ENCODE measurements at places on chromosomes 7 and 10. TPM values are rescaled to one million over a fixed set of nuclear protein-coding genes. Genes with fewer than 3 reads are reported as not detected.

CAMK1D gene
- 34.1 TPM for polyA plus RNA-seq

CASD1 gene
- polyA plus RNA-seq = 19.0 TPM

GNG11 gene
- polyA plus RNA-seq = 1.3 TPM

ARMC3 gene
- not detected for polyA plus RNA-seq

SFRP5 gene
- polyA plus RNA-seq = not detected

KEL gene
- polyA plus RNA-seq = 0.48 TPM

CALML3 gene
- not detected for polyA plus RNA-seq

NUTM2B gene
- 0.56 TPM for polyA plus RNA-seq

C10orf88 gene
- 4.1 TPM for polyA plus RNA-seq

UCMA gene
- not detected for polyA plus RNA-seq

DNA sequence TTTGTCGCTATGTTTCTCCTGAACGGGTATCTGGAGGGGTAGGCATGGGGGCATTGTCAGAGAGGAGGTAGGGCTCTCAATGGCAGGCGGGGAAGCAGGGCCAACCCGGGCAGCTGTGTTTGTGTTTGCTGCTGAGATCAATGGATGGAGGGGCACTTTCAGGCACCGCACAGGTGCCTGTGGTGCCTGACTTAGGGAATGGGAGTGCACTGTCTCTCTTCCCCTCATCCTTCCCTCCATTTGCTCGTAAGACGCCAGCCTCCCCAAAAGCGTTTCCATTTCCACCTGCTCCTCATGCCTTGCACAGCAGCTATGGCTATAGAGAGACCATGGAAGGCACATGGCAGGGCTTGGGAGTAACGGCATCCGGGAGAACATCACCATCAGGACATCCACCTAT lies 615.9 kb upstream of the FOXK1 start:
- no peak overlapping the region for H3K4me3 ChIP-seq
- no peaks in the 10 kb centered on the region for H3K4me1 ChIP-seq
- DNase-seq = no peak

DNA sequence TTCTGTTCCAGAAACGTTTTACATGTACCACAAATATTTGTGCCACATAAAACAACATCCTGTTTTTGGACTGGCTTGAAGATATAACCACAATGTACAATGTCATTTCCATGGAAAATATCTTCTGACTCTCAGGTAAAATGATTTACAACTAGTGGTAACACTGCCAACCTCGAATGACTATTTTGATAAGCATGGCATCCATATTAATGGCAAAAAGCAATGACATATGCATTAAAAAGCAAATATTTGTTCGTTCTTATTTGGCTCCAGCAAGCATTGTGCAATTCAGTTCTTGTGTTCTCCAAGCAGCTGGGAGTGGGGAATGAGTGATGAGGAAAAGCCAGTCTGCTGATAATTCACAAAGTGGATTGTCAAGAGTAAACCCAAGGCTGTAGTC lies 289.0 kb downstream of the PLXDC2 start:
- no peaks in the 10 kb centered on the region for H3K4me1 ChIP-seq
- no peak overlapping the region for H3K27ac ChIP-seq
- H3K4me3 ChIP-seq = no peak overlapping the region
- no peaks in the 10 kb centered on the region for H3K27me3 ChIP-seq
- H3K36me3 ChIP-seq = no peaks in the 10 kb centered on the region

DNA sequence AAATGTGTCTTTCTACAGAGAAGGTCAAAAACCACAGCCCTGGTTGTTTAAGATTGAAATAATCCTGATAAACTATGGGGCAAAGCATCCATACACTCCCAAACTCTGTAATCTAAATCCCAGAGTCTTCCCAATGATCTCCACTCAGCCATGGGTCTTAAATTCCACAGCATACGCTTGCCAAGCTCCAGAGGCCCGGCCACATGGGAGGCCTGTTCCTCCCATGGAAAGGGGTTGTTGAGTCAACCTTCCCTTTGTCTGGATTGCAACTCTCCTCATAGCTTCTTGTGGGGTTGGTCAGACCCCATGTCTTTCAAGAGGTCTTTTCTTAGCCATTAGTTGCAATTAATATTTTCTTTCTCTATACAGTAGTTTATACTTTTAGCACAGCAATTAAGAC lies 718 bp upstream of the STEAP4 start:
- DNase-seq = no peak
- H3K4me3 ChIP-seq = no peak overlapping the region
- peaks cover 9% of the 10 kb centered on the region for H3K27me3 ChIP-seq

DNA sequence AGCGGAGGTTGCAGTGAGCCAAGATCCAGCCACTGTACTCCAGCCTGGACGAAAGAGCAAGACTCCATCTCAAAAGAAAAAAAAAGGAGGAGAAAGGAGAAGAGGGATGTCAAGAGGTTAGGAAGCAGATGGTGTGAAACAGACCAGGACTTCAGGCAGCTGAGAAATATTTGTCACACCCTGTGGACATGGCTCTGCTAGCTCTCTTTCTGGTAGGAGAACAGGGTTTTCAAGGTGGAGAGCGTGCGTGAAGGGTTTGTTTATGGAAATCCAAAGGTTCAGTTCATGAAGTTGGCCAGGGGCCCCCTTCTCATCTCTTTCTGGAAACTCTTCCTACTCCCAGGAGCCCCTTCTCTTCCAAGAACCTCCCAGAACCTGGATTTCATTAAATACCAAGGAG lies 110.8 kb upstream of the GALNT17 start:
- H3K4me1 ChIP-seq = no peaks in the 10 kb centered on the region
- no peaks in the 10 kb centered on the region for H3K36me3 ChIP-seq
- no peak for DNase-seq

DNA sequence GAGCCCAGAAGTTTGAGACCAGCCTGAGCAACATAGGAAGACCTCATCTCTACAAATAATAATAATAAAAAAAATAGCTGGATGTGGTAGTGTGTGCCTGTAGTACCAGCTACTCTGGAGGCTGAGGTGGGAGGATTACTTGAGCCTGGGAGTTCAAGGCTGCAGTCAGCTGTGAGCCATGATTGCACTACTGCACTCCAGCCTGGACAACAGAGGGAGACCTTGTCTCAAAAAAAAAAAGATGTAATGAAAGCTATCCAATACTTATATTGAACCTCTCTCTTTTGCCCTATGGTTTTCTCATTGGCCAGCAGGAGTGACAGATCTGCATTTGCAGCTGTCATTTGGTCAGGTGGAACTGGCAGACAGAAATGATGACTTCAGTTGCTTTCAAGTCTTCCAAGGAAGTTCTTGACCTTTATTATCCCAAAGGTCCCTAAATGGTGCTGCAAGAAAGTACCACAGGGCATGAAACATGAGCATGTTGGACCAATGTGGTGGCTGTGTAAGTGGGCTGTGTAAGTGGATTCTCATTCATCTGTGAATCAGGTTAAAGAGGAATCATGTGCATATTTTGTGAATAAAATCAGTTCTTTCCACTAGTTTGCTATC lies 99.4 kb downstream of the CALD1 start:
- H3K36me3 ChIP-seq = no peaks in the 10 kb centered on the region
- H3K4me1 ChIP-seq = no peaks in the 10 kb centered on the region
- DNase-seq = no peak

DNA sequence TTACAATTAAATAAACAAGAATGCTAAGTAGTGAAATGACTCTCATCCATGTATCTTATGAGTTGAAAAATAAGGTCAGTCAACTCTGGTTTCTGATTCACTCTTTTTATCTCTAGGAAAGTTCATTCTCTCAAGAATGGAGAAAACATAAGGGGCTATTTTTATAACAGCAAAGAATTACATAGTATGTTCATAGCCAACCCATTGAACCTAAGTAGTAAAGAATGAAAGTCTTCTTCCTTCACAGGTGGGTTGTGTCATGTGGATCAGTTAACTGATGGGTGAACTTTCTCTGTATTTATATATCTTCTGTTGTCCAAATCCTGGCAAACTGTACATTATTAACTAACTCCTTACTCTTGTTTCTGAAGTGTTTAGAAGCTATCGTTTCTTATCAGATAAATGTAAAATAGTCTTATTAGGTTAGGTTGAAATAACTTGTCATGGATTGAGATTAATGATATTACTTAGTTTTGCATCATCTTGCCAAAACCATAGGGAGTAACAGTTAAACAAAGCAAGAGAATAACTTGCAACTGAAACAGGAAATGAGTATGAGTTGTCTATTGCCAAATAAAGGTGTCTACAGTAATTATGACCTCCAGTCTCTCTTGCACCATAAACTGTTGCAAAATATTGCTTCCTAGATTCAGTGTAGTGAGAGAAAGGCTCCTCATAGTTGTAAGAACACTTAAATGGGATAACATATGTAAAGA lies 86.8 kb downstream of the ANKRD7 start:
- no peak overlapping the region for H3K4me3 ChIP-seq
- H3K36me3 ChIP-seq = no peaks in the 10 kb centered on the region
- H3K4me1 ChIP-seq = no peaks in the 10 kb centered on the region
- H3K27ac ChIP-seq = no peak overlapping the region
- no peak for DNase-seq

- no peaks in the 10 kb centered on the region for H3K27me3 ChIP-seq
- H3K4me1 ChIP-seq = no peaks in the 10 kb centered on the region
- H3K27ac ChIP-seq = no peak overlapping the region
- DNase-seq = no peak
Measured at GRCh38 chr10:114605155-114605797, 52.8 kb downstream of the ABLIM1 start.

DNA sequence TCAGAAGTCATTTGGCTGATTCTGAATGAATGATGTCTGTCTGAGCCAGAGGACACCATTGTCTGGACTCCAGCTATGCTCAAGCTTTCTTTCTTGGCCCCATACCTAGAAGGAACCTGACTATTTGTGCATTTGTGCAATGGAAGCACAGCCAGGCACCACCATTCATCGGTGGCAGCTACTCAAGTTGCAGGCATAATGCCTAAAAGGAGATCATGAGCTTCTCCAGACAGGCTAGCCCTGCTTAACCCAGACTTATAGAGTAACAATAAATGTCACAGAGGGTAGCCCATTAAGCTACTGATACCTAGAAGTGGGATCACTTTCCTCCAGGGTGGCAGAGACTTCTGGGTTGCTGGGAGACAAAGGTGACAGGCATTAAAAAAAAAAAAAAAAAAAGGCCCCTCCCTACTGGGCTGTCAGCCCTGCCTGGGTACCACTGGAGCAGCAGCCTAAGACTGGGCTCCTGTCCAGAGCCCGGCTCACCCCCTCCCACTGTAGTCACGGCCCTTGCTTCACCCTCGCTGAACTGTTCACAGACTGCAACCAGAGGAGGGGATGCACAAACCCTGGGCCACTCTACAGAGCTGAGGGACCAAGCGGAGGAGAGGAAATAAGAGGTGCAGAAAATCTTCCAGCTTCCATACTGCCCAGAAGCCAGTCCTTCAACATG lies 75.4 kb upstream of the ATP6V0A4 start:
- DNase-seq = no peak
- H3K4me1 ChIP-seq = no peaks in the 10 kb centered on the region
- H3K27me3 ChIP-seq = no peaks in the 10 kb centered on the region

DNA sequence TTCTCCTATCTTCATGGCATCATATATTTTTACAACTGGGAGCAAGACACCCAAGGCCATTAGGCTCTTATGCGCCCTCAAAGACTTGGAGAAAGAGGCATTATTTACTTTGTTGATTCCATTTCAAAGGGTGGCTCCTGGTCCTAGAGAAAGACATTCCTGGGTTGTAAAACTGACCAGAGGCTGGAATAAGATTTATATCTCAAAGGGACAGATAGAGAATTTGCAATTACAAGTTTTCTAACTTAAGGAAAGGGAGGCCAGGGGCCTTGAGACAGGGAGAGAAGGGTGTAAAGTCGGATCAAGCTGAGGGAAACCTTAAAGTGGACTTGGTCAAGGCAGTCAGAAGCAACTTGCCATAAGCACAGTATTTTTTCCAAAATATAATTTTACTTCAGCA lies 1086.0 kb downstream of the SORCS3 start:
- no peak for DNase-seq
- no peak overlapping the region for H3K27ac ChIP-seq
- H3K4me1 ChIP-seq = no peaks in the 10 kb centered on the region
- no peak overlapping the region for H3K4me3 ChIP-seq

DNA sequence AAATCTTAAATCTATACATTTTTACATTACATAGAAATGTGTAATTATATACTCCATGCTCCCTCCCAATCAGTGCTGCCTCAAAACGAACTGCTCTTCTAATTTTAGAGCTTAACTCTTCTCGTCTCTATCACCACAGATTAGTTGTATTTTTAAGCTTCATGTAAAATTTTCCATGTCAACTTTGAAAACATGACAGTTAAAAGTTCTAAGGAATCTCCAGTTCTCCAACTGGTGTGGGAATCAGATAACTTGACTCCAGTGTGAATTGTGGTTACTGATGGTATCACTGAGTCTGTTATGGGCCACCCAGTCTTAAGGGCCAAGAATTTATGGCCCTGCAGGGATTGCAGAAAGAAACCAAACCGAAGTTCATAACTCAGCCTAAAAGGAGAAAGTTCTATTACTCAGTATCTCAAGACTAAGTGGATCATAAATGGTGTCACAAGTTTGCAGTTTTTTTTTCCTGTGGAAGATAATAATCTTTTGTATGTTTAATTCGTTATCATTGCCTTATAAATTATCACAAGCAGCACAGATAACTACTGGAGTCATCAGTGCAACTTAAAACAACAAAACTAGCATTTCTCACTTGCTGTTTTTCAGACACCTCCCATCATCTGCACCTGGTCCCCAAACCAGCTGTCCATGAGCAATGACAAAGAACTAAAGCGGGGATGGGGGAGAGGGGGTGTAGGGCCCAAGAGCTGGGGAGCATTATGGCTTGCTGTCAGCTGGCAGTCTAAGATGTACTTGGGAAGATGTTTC lies 31.5 kb upstream of the KMT2E start:
- H3K27me3 ChIP-seq = no peaks in the 10 kb centered on the region
- H3K4me1 ChIP-seq = peaks cover 34% of the 10 kb centered on the region
- no peak overlapping the region for H3K4me3 ChIP-seq
- H3K36me3 ChIP-seq = peaks cover 5% of the 10 kb centered on the region

DNA sequence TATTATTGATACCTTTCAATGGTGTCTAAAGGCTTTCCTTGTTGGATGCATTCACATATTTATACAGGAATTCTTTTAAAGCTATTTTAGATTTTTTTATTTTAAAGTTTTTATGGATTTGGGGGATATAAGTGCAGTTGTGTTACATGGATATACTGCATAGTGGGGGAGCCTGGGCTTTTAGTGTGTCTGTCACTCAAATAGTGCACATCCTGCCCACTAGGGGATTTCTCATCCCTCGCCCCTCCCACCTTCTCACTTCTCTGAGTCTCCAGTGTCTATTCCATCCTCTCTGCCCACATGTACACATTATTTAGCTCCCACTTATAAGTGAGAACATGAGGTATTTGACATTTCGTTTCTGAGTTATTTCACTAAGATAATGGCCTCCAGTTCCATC lies 154.0 kb upstream of the MKI67 start:
- H3K4me1 ChIP-seq = peaks cover under 1% of the 10 kb centered on the region
- no peak for DNase-seq
- peaks cover 11% of the 10 kb centered on the region for H3K27me3 ChIP-seq

GRCh38 chr7:107594961-107595737 lies 15.1 kb downstream of the BCAP29 start:
- no peak overlapping the region for H3K27ac ChIP-seq
- no peak overlapping the region for H3K4me3 ChIP-seq
- DNase-seq = no peak
- H3K4me1 ChIP-seq = no peaks in the 10 kb centered on the region

GRCh38 chr10:132133005-132133404 lies 53.7 kb upstream of the DPYSL4 start:
- no peaks in the 10 kb centered on the region for H3K36me3 ChIP-seq
- no peak for DNase-seq
- H3K27ac ChIP-seq = no peak overlapping the region
- H3K4me3 ChIP-seq = no peak overlapping the region
- H3K4me1 ChIP-seq = no peaks in the 10 kb centered on the region
- H3K27me3 ChIP-seq = no peaks in the 10 kb centered on the region
